Activated CD8-positive, alpha-beta memory T cell treated with anti-CD3 and anti-CD28 coated beads for 36 hours (primary cell): ENCODE measurements at places on chromosomes 4 and X. TPM values are rescaled to one million over a fixed set of nuclear protein-coding genes. Genes with fewer than 3 reads are reported as not detected.

RS1 gene
- total RNA-seq = not detected

SSX4 gene
- total RNA-seq = not detected

NAP1L3 gene
- 1.5 TPM for total RNA-seq

KLHL2 gene
- total RNA-seq = 25.3 TPM

GRIPAP1 gene
- 60.8 TPM for total RNA-seq

CSN1S1 gene
- not detected for total RNA-seq
